ENCODE measurements at places on chromosomes 5 and 9.
A peak's percentile ranks its signal among the peaks of the same experiment; 100 is the strongest.

DNA sequence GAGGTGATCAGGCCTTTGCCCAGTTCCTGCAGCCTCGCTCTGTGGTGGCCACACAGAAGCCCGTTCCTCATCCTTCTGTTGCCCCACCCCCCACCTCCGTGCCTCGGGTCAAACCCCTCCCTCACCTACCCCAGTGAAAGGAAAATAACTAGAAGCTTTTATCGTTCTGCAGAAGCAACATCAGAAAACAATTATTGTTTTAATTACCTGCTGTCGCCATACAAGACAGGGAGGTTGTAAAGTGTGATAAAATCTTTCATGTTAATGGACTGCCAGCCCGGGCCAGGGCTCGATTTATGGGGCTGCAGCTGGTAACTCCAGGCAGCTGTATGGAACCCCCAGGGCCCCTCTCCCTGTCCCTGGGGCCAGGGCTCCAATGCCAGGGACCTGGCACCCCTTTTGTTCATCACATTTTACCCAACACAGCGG, 20.6 kb downstream of the UNC5A start:
- no peak for DNase-seq

DNA sequence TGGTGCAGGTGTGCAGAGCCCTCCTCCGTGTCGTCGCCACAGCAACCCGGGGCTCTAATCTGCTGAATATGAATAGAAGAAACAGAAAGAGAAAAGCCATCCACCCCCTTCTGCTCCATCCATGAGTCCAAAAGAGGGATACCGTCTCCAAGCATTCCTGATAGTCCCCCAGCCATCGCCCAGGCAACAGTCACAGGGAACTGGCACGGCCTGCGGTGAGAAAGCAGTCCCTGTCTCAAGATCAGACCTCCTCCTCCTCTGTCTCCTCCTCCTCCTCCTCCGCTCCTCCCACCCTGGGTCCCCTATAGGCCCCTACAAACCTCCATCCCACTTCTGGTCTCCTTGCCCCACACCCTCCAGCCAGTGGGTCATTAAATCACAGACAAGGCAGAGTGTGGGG, 308.1 kb upstream of the MPDZ start:
- DNase-seq = peak; percentile 83

GRCh38 chr9:121357011-121357410, 13.0 kb downstream of the STOM start:
- DNase-seq = no peak

DNA sequence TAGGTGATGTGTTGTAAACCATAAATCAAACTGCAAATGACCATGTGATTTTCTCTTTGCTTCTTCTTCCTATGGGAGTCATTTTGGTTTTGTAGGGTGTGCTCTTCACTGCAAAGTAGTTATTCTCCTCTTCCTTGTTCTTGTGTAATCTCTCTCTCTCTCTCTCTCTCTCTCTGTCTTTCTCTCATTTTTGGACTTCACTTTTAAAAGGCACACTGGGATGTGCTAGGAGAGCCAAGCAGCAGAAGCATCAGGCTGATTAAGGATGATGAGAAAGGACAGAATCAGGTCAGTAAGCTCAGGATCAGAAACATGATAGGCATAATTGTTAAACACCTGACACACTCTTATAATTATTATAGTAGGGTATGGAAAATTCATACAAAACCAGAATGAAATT, 505.3 kb upstream of the ZNF608 start:
- DNase-seq = no peak

- DNase-seq = no peak
Observed at GRCh38 chr5:175388531-175388930, 55.5 kb downstream of the DRD1 start.

GRCh38 chr5:175195698-175196656, 248.0 kb downstream of the DRD1 start:
- no peak for DNase-seq

DNA sequence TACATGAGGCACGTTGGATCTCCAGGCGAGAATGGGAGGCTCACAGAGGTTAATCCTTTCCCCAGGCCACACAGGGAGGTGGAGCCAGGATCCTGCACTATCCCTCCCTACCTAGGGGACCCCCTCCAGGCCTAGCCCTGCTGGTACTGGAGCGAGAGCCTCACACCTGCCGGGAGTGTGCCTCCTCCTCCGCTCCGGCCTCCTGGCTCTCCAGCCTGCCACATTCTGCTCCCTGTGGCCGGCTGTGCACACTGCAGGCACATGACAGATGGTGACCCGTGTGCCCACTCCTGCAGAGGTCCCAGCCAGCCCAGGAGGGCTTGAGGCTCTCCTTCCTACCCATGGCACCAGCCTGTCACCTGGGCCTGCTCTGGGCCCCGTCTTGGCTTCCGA, 93.4 kb downstream of the RXRA start:
- DNase-seq = no peak

GRCh38 chr9:109273869-109274268, 47.0 kb downstream of the EPB41L4B start:
- DNase-seq = no peak

DNA sequence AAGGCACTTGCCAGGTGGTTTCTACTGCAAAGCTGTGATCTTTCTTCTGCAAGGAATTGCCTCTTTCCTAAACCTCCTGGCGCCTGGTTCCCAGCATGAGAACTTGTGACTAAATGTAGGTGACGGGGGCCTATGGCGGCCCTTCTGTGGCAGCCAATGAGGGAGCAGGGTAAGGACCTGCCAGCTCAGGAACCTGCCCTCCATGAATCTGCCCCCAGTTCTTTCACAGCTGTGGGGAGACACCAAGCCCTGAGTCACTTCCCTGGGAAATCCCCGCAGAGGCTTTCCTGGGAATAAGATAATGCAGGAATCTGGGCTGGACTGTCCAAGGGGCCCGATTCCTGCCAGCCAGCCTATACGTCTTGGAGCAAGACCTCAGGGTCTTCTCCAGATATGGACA, 56.7 kb upstream of the CTNNA1 start:
- no peak for DNase-seq

DNA sequence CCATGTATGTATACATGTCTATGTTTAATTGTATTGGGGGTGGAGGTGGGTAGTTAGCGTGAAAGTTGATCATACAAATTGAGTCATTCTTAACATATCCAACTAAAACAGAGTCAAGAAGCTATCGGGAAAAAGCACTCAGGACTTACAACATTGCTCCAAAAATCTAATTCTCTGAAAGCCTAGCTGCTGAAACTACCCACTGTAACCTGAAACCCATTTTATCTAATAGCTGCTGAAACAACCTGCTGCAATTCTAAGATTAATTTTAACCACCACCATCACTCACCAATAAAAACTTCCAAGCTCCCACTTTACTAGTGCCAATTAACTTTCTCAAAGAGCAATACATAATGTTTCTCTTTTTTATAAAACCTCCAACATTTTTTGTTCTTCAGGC, 32.2 kb downstream of the KCNV2 start:
- no peak for DNase-seq

- no peak for DNase-seq
Observed at GRCh38 chr5:150052956-150053712, 33.2 kb downstream of the CSF1R start.

DNA sequence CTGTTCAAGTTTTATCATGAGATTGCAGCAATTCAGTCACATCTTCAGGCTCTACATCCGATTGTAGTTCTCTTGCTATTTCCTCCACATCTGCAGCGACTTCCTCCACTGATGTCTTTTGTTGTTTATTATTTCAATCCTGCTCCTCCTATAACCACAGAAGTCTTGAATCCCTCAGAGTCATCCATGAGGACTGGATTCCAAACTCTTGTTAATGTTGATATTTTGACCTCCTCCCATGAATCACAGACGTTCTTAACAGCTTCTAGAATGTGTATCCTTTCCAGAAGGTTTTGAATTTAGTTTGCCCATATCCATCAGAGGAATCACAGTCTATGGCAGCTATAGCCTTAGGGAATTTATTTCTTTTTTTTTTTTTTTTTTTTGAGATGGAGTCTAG, 3.6 kb downstream of the FBXO38 start:
- no peak for DNase-seq

GRCh38 chr5:59416026-59416425, 477.5 kb downstream of the PDE4D start:
- no peak for DNase-seq

DNA sequence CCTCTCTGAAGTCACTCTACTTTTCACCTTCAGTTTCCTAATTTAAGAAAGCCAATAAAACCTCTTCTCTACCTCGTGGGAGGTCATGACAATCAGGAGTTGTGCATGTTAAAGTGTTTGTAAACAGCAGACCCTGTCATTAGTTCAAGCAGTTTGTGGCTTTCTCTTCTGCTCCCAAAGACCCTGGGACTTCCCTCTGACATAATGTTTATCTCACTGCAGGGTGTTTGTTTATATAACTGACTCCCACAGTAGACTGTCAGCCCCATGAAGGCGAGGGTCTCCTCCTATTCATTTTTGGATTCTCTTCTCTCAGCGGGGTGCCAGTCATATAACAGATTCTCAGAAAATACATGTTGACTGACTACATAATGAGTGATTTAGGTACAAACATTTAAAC, 360.0 kb upstream of the ZNF462 start:
- DNase-seq = no peak

DNA sequence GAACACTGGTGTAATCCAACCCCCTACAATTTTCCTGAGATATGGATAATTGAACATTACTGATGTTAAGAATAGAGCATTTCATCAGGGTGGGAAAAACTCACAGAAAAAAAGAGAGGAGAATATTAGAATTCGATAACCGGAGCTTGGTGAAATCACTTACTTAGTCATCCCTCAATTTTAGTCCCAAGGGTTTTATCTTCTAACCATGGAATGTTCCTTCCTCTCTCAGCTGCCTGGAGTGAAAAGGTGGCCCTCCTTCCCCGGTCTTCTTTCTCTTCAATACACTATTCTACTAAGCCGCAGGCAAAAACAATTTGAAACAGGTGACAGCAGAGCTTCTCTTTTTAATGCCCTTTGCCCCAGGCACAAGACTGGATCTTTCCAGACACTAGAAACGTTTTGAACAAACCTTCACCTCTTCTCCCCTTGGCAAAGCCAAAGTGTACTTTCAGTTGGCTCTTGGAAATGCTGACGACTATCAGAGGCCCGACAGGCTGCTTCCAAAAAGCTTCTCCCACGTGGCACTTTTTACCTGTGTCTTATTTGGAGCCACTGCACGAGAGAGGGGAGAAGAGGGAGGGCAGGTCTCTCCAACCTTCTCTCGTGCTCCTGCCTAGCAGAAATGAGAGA, 543.9 kb downstream of the TLE1 start:
- DNase-seq = no peak

DNA sequence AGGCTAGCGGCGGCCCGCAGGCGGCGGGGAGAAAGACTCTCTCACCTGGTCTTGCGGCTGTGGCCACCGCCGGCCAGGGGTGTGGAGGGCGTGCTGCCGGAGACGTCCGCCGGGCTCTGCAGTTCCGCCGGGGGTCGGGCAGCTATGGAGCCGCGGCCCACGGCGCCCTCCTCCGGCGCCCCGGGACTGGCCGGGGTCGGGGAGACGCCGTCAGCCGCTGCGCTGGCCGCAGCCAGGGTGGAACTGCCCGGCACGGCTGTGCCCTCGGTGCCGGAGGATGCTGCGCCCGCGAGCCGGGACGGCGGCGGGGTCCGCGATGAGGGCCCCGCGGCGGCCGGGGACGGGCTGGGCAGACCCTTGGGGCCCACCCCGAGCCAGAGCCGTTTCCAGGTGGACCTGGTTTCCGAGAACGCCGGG, 253 bp downstream of the SLC12A2 start:
- DNase-seq = no peak

- DNase-seq = no peak
Observed at GRCh38 chr9:8648271-8648845, 848.8 kb upstream of the DMAC1 start.

DNA sequence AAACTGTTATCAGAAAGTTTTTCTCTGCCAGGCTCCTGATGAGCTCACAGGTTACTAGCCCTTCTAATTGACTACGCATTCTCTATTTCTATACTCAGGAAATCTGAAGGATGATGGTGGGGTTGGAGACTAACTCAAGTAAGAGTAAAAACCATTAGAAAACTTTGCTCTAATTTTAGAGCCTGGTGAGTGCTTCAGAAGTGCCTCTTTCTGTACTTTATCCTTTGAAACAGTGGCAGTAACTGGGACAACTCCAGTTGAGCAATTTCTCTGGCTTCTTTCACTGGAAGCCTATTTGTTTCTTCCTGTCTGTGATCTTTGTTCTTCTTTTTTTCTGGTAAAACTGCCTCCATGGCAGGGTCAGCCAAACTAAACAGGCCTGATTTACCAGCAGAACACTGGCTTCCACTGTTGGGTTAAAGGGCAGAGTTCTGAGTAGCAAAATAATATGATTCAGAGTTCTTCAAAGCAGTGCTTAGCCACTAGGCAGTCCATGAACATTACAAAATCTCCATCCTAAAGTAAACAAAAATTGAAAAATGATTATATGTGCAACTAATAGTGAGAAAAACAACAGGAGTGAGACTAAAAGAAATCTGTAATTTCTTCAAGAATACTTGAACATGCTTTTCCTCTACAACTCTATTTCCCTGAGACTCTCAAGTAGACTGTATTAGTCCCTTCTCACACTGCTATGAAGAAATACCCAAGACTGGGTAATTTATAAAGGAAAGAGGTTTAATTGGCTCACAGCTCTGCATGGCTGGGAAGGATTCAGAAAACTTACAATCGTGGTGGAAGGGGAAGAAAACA, 79.8 kb downstream of the MROH2B start:
- peak; percentile 85 for DNase-seq

- peak; percentile 59 for DNase-seq
Observed at GRCh38 chr5:124675931-124676846, 70.2 kb downstream of the ZNF608 start.

- DNase-seq = peak; percentile 65
Observed at GRCh38 chr5:57172466-57173318, 1.2 kb upstream of the GPBP1 start.

DNA sequence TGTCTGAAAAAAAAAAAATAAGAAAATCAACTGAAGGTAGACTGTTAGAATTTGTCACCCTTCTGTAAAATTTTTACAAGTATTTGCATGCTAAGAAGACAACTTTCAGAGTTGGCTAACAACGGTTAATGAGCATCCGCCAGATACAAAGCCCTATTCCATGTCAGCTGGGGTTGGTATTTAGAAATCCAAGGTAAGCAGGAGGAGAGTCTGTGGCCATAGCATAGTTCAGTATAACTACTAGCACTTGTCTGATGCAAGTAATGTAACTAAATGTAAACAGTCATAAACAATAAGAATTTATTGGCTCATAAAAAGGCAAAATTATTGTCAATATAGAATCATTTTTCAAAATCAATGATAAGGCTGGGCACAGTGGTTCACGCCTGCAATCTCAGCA, 45.7 kb upstream of the KDM4C start:
- no peak for DNase-seq

- DNase-seq = no peak
Observed at GRCh38 chr5:170886210-170886894, 24.5 kb downstream of the RANBP17 start.

DNA sequence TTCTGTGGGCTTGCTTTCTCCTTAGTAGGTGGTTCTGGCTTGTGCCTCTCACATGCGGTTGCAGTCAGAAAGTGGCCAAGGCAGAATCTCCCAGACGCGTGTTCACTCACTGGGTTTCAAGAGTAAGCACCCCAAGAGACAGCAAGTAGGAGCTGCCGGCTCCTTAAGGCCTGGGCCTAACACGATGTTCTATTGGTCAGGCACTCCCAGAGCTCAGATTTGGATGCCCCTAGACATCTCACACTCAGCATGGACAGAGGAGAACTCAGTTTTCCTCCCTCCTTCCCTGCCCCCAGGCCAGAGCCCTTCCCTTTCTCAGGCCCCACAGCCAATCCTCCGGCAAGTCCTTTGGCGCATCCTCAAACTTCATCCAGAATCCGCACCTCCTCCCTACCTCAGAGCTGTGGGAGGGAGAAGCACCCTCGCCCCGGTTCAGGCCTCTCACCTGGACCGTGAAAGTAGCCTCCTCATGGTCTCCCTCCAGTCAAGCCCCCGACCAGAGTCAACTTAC, 6.5 kb upstream of the CARD19 start:
- no peak for DNase-seq

GRCh38 chr9:136178773-136179075, 26.2 kb downstream of the LHX3 start:
- no peak for DNase-seq

Data from lung (tissue), 17 donors.